Activated naive CD8-positive, alpha-beta T cell treated with anti-CD3 and anti-CD28 coated beads, Interleukin-2, amount 10 ng/mL, durations not matched to agents 7 days and 5 days (primary cell): ENCODE measurements at places on chromosomes 12 and 14. TPM values are rescaled to one million over a fixed set of nuclear protein-coding genes. Genes with fewer than 3 reads are reported as not detected.

GRCh38 chr12:53014709-53015108 is 8.5 kb downstream of the EIF4B start:
- DNase-seq, result no peak
- peak overlapping the region; percentile 63 for H3K27ac ChIP-seq
- H3K36me3 ChIP-seq, result peaks cover 25% of the 10 kb centered on the region
- H3K27me3 ChIP-seq, result no peaks in the 10 kb centered on the region
- H3K4me3 ChIP-seq, result no peak overlapping the region

Gene TAS2R50
- 1.1 TPM for total RNA-seq

Gene EPYC
- not detected for total RNA-seq

Gene SRRM4
- total RNA-seq, result not detected

DNA sequence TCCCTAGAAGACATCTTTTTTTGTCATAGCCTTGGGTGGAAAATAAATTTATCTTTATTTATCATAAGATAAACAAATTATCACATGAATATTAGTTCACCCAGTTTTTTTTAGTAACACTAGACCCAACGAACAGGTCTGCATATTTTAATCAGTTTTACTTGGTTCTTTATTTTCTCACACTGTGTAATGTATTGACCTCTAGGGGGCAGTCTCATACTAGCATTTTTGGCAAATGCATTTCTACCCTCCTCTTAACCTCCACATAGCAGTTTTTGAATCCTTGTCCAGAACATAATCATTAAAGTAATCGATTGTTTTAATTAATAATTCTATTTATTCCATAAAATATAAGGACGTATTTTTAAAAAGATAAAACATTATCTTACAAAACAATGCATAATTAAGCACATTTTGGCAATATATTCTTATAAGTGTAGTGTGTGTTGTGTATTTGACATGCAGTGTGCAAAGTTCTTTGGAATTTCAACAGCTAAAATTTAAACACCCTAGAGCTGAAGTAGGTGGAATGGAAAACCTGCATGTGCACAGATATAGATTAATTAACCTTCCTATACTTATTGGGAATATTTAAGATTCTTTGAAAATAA is 31.6 kb upstream of the PTPRQ start:
- H3K27me3 ChIP-seq, result no peaks in the 10 kb centered on the region
- H3K36me3 ChIP-seq, result no peaks in the 10 kb centered on the region
- no peak overlapping the region for H3K27ac ChIP-seq
- H3K4me1 ChIP-seq, result no peaks in the 10 kb centered on the region
- no peak for DNase-seq

GRCh38 chr12:69966839-69967238 is 141.8 kb downstream of the MYRFL start:
- no peaks in the 10 kb centered on the region for H3K4me1 ChIP-seq
- H3K36me3 ChIP-seq, result no peaks in the 10 kb centered on the region
- H3K27ac ChIP-seq, result no peak overlapping the region
- H3K27me3 ChIP-seq, result peaks cover 3% of the 10 kb centered on the region

GRCh38 chr12:71415336-71416231 is 24.0 kb upstream of the LGR5 start:
- H3K27me3 ChIP-seq, result peaks cover 8% of the 10 kb centered on the region
- H3K4me3 ChIP-seq, result no peak overlapping the region
- DNase-seq, result no peak
- no peak overlapping the region for H3K27ac ChIP-seq

DNA sequence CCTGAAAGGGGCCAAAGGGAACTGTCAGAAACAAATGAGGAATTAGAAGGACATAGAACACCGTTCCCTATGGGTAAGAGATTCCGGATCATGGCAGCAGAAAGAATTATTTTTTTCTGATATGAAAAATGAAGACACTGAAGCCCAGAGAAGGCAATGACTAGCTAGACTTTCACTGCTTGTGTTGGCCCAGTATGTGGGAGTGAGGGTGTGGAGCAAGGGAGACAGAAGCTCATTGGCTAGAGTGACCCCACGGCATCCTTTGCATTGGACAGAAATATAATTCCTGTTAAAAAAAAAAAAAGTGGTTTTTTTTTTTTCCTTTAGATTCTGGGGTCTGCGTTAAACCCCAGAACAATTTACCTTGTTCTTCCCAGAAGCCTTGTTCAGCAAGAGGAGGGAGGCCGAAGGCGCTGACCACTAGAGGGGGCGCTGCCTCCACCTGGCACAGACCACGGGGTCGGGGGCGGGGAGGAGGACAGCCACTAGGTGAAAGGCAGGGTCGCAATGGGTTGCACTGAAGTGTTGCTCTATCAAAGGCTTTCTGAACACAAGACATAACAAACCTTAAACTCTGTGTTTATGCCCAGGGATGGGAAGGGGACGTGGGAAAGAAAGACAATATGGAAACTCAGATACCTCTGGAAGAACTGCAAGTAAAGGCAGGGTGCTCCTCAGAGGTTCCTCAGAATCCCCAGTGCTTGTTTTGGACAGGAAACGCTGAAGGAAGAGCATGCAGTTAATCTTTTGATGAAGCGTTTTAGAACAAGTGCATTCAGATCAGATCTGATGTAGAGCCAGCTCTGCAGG is 156.8 kb downstream of the KCNA5 start:
- H3K27me3 ChIP-seq, result peaks cover 8% of the 10 kb centered on the region
- H3K4me3 ChIP-seq, result no peak overlapping the region
- DNase-seq, result peak; percentile 46
- H3K27ac ChIP-seq, result no peak overlapping the region
- H3K4me1 ChIP-seq, result no peaks in the 10 kb centered on the region

Gene SERPINA3
- total RNA-seq, result not detected

Gene DAO
- not detected for total RNA-seq
